ENCODE measurements at places on chromosomes 13 and 19.

- DNase-seq: no peak
Measured at GRCh38 chr19:35397064-35397463, 26.2 kb downstream of the GPR42 start.

DNA sequence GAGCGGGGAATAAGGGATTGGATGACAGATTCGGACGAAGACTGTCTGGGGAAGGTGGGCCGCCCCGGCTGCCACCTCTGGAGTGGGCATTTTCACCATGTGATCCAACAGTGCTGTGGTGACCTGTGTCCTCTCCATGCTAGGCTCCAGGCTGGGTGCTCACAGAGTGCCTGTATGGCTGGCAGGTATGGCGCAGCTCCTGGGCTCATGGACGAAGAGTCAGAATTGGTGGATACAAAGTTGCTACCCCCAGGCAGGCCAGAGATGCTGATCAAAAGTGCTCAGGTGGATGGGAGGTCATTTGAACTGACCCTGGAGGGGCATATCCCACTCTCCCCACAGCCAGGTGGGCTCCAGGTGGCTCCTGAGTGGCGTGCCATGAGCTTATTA, 111.3 kb upstream of the UQCRFS1 start:
- no peak for DNase-seq

- no peak for DNase-seq
Measured at GRCh38 chr13:106139942-106140341, 395.5 kb downstream of the EFNB2 start.

DNA sequence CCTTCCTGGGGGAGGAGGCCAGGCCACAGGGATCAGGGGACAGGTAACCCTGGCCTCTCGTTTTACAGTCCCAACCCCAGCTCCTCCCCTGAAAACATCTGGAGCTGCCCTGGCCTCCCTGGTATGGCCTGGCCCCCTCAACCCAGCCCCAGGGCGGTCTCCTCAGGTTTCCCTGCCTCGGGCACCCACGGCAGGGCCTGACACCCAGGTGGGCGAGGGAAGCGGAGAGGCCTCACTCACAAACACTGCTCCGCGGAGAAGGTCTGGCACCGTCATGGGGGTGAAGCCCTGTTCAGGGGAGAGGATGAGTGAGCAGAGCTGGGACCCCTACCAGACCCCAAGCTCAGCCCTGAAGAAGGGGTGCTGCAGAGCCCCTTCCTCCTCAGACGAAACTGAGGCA, 6.5 kb upstream of the CCER2 start:
- no peak for DNase-seq

- DNase-seq: no peak
Measured at GRCh38 chr13:98065468-98065867, 77.4 kb upstream of the FARP1 start.

DNA sequence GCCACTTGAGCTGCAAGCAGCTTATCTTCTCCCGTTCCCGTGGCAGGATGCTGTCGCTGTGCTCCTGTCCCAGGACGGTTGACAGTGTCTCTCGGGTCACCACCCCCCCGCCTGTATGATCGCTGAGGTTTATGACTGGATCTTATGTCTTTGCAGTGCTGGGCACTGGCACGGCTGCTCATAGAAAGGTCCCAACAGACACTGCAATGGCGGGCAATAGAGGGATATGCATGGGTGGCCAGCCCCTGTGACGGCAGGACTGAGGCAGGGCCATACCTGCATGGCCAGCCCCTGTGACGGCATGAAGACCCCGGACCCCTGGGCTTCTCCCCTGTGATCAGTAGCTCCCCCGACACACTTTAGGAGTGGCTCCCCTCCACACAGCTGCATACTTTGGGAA, 307.2 kb downstream of the TEX29 start:
- no peak for DNase-seq

DNA sequence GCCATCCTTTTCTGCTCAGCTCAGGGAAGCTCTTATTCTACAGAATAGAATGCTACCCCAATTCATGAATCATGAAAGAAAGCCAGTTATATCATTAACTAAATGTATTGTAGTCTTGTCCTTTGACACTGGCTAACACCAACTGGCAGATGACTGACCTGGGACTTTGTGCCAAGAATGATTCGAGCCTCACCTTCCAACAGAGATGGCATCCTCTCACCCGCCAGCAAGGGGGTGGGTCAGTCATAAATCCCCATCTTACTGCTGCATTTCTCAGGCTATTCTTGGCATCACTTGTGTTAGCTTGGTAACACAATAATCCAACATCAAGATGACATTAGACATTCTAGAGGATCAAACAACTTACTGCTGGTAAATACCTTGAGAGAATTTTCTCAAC, 1239.8 kb upstream of the MIR17HG start:
- DNase-seq: no peak

GRCh38 chr13:41995336-41995735, 34.4 kb upstream of the VWA8 start:
- no peak for DNase-seq

DNA sequence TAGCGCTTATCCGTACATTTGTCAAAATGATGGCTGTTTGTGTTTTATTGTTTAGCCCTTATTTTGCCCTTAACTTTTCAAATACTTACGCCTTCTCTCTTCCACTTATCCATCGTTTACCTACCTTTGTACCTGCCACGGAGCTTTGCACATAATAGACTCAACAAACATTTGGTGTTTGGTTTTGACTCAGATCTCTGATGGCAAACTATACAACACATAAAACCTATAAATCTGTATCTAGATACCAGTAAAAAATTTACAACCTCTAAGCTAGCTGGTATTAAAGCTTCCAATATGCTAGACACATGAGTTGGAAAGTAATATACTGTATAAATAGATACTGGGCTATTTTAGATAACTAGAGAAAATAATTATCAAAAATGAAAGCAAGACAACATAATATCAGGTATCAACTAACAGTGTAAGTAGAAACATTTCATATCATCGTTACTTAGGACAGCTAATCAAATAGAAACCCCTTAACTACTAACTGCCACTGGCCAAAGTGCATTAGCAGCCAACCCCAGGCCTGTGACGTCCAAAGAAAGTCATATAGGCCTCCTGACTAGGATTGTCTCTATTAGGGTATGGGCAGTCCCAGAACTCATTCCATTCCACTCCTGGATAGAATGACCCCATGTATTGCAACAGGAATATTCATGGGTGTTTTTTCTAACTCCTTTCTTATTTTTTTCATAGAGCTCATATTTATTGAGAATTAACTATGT, 53.8 kb downstream of the KCTD12 start:
- DNase-seq: no peak

DNA sequence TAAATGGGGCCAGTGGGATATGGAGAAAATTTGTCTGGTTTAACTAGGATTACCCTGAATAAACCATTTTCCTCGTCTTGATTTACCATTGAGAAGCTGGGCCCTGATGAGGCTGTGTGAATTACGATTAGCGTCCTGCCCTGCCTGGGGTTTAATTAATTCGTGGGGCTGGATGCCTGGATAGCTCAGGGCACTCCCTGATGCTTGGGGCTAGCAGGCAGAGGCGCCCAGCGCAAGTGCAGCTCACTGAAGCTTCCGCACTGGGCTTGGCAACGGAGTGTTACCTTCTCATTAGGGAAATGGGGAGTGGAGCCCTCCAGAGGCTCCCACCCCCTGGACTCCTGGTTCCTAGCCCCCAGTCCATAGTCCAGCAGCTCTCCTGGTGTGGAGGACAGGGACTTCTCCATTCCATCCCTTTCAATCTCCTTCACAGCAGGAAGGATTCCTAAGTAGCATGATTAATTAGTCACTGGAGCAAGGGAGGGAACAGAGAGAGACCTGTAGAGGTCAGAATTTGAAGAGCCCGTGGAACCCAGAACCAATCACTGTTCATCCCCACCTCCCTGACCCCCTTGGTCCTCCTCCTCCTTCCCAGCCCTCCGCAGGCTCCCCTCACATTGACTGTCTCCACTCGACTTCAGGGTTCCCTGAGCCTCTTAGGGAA, 107.2 kb downstream of the UQCRFS1 start:
- DNase-seq: no peak

DNA sequence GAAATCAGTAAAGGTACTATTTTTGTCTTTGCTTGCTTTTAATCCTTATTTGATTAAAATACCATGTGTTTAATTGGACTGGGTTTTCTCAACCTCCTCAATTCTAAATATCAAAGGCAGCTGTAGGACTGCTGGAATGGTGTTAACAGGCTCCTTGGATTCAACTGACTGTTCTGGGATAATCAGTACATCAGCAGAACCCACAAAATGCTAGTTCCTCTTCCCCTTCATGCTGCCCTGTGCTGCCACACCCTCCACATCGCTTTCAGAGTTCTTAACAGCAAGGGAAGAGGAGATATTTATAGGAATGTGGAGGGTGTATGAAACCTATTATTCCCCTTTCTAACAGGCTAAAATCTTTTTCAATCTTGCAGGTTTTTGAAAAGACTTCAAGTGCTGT, 82.4 kb downstream of the KCTD12 start:
- DNase-seq: peak; percentile 64

- DNase-seq: no peak
Measured at GRCh38 chr13:45362939-45363338, 22.0 kb upstream of the TPT1 start.

- no peak for DNase-seq
Measured at GRCh38 chr19:43438291-43439031, 23.8 kb downstream of the TEX101 start.

GRCh38 chr13:112067116-112067741, at the start of gene SOX1:
SOX1 (plus strand) TSS chr13:112067149; CDS start chr13:112067659, 510 bp downstream.
- no peak for DNase-seq

- DNase-seq: no peak
Measured at GRCh38 chr19:42872608-42873007, 6.9 kb downstream of the PSG1 start.

DNA sequence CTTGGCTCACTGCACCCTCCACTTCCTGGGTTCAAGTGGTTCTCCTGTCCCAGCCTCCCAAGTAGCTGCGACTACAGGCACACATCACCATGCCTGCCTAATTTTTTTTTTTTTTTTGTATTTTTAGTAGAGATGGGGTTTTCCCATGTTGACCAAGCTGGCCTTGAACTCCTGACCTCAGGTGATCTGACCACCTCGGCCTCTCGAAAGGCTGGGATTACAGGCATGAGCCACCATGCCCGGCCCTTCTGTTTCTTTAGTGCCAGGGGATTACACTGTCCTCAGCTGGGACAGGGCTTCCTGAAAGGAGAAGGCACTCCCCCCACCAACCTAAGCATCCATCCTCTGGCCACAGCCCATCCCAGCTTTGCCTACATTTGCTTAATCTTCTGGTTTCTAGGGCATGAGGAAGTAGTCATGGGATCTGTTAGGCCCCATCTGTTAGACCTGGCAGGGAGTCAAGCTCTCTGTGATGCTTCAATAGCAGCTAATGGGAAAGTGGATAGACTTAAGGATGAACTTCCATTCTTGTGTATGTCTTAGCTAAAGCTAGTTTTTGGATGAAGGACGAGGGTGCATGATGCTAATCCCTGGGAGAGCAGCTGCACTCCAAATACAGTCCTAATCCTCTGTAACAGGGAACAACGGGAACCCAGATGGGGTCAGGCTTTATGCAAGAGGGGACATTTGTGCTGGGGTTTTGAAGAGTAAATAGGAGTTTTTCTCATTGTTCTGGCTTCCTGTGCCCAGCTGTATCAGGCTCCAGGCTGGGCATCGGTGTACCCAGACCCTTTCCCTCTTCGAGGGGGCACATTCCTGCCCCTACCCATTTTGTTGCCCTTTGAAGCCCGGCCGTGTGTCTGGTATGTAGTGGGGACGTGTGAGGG, 2.6 kb downstream of the VAV1 start:
- DNase-seq: peak; percentile 29

GRCh38 chr19:13079542-13079986, 23.1 kb downstream of the LYL1 start:
- DNase-seq: no peak

DNA sequence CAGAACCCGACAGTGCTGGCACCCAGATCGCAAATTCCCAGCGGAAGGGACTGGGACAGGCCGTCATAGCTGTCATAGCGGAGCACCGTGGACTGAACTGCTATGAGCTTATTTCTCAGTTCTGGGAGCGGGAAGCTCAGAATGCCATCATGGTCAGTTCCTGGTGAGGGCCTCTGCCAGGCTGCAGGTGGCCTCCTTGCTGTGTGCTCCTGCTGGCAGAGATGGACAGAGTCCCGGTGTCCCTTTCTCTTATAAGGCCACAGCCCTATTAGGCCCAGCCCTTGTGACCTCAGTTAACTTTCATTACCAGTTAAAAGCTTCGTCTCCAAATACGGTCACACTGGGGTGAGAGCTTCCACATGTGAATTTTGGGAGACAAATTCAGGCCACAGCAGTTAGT, 4.6 kb downstream of the ZNF444 start:
- DNase-seq: no peak

- peak; percentile 24 for DNase-seq
Measured at GRCh38 chr19:35404879-35405622, 34.2 kb downstream of the GPR42 start.

DNA sequence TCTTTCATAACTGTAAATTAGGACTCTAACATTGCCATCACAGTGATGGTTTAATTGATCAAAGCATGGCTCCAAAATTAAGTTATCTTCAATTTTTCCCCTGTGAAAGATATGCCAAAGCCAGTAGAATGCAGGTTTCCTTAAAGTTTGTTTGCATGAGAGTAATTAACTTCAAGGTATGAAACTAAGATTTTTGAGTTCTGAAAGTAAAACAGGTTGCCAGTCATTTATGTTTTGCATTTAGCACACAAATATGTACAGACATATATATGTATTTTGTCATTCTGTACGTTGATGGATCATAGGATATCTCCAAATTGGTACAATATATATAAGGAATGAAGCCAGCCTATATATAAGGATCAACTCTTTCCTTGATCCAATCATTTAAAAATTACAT, 23.6 kb upstream of the NDFIP2 start:
- no peak for DNase-seq

GRCh38 chr13:30255696-30256095, 51.7 kb downstream of the KATNAL1 start:
- no peak for DNase-seq

- no peak for DNase-seq
Measured at GRCh38 chr13:114099191-114099590, 33.2 kb downstream of the RASA3 start.

- DNase-seq: no peak
Measured at GRCh38 chr13:50069261-50069660, 54.0 kb downstream of the KCNRG start.

DNA sequence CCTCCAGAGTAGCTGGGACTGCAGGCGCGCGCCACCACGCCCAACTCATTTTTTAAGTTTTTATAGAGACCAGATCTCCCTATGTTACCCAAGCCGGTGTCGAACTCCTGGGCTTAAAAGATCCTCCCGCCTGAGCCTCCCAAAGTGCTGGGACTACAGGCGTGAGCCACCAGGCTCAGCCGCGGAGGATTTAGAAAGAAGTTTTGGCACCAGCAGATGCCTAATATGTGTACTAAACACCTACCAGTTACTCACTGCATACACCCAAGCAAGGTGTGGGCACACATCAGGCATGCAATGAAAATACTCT, 464 bp upstream of the ZFP14 start:
- no peak for DNase-seq

GRCh38 chr13:80955501-80955900, 614.6 kb upstream of the SPRY2 start:
- no peak for DNase-seq

GRCh38 chr19:32233091-32233490, 112.3 kb upstream of the ZNF507 start:
- DNase-seq: no peak

GRCh38 chr19:39695759-39696158, 8.5 kb upstream of the LGALS14 start:
- no peak for DNase-seq

GRCh38 chr13:44429311-44429710, 55.7 kb downstream of the SERP2 start:
- DNase-seq: no peak

- no peak for DNase-seq
Measured at GRCh38 chr13:76148374-76148773, 512.2 kb downstream of the LMO7 start.

- peak; percentile 73 for DNase-seq
Measured at GRCh38 chr19:47190167-47190727, 40.8 kb downstream of the BBC3 start.

GRCh38 chr13:44465318-44465717, 91.7 kb downstream of the SERP2 start:
- DNase-seq: no peak
